ENCODE measurements at places on chromosomes 6 and 20. TPM values are rescaled to one million over a fixed set of nuclear protein-coding genes. Genes with fewer than 3 reads are reported as not detected.
A peak's percentile ranks its signal among the peaks of the same experiment; 100 is the strongest.

- DNase-seq, result no peak
- no peak overlapping the region for H3K4me3 ChIP-seq
- H3K27ac ChIP-seq, result no peak overlapping the region
- H3K4me1 ChIP-seq, result no peaks in the 10 kb centered on the region
- no peaks in the 10 kb centered on the region for H3K36me3 ChIP-seq
Measured at GRCh38 chr6:49782725-49783124, 4.4 kb downstream of the PGK2 start.

- no peak overlapping the region for H3K4me3 ChIP-seq
- peak; percentile 62 for DNase-seq
- no peak overlapping the region for H3K27ac ChIP-seq
- H3K36me3 ChIP-seq, result no peaks in the 10 kb centered on the region
Measured at GRCh38 chr20:38387953-38388352, 41.7 kb downstream of the LBP start.

- no peak overlapping the region for H3K4me3 ChIP-seq
- no peak overlapping the region for H3K27ac ChIP-seq
- H3K36me3 ChIP-seq, result no peaks in the 10 kb centered on the region
- peaks cover 7% of the 10 kb centered on the region for H3K4me1 ChIP-seq
- H3K27me3 ChIP-seq, result no peaks in the 10 kb centered on the region
- no peak for DNase-seq
Measured at GRCh38 chr6:56745971-56746370, 103.3 kb upstream of the DST start.

- H3K36me3 ChIP-seq, result no peaks in the 10 kb centered on the region
- no peak overlapping the region for H3K27ac ChIP-seq
- H3K4me1 ChIP-seq, result peaks cover 6% of the 10 kb centered on the region
- no peak for DNase-seq
Measured at GRCh38 chr6:137816133-137816579, 50.9 kb upstream of the TNFAIP3 start.

DNA sequence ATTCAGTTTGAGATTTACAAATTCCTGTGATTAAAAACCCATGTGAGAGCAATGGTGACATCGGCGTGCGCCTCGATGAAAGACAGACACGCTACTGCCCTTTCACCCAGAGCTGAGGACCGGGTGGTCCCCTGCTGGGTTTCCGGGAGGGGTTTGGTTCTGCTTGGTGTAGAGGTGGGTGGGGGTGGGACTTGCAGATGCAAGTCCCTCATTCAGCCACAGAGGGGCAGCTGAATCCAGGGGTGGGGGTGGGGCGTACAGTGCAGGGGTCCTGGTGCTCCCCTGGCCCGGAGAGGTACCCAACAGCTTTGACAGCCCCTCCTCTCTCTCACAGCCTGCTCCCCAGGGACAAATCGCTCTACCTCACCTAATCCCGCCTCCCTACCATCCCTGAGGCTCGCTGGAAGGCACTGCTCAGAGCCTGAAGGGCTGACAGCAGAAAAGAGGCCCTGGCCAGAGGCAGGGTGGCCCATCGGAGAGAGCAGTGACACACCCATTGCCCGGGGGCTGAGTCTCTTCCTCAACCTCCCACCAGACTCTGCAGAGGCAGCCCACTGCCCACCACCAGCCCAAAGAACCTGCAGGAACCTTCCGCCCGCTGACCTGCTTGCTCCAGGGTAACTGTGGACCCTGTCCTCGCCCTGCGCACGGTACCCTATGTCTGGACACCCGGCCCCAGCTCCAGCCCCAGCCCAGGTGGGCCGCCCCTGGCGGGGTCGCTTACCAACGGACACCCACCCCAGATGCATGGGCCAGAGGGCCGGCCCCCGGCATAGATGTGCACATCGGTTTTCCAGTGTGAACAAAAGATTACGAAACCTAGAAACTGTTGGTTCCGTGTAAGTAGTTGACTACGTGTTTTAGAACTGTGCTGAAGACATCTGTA, 118.4 kb downstream of the JPH2 start:
- no peak overlapping the region for H3K27ac ChIP-seq
- H3K27me3 ChIP-seq, result no peaks in the 10 kb centered on the region
- H3K4me3 ChIP-seq, result no peak overlapping the region
- H3K4me1 ChIP-seq, result peaks cover 28% of the 10 kb centered on the region

The TGM2 gene
- 0.15 TPM for total RNA-seq

The TINAG gene
- not detected for total RNA-seq
